AG09309 (cell line): ENCODE measurements at places on chromosomes 6 and 20.

GRCh38 chr20:56504373-56505005 lies 20.1 kb upstream of the FAM209A start:
- DNase-seq = no peak

DNA sequence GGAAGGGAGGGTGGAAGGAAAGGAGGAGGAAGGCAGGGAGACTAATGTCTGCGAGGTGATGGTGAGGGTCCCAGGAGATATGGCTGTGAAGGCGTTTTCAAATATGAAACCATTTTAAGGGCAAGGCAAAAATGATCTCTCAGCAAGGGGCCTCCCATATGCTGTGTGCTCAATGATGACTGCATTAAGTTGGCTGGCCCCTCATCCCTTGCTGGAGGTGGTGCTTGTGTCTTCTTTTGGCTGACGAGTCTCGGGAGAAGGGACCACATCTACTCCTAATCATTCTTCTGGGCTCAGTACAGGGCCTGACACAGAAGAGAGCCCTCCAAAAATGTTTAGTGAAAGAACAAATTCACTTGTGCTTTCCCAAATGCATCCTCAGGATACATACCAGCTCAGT lies 23.0 kb upstream of the MRPS18A start:
- no peak for DNase-seq

DNA sequence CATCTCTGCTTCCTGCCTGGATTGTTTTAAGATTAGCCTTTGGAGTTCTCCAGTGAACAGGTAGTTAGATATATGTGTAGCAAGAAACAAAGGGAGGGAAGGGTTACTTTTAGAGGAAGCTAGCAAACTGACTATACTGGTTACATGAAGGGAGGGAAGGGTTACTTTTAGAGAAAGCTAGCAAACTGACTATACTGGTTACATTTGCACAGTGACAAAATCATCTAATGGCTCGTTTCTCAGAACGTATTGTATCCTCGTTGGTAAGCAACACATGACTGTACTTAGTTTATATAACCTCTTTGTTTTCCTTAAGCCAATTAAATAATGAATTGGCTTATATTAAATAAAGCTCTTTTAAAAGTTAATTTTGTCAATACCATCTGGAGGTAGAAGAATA lies 540.9 kb downstream of the EPM2A start:
- DNase-seq = no peak

- no peak for DNase-seq
Measured at GRCh38 chr6:46002264-46002663, 13.4 kb downstream of the CLIC5 start.

DNA sequence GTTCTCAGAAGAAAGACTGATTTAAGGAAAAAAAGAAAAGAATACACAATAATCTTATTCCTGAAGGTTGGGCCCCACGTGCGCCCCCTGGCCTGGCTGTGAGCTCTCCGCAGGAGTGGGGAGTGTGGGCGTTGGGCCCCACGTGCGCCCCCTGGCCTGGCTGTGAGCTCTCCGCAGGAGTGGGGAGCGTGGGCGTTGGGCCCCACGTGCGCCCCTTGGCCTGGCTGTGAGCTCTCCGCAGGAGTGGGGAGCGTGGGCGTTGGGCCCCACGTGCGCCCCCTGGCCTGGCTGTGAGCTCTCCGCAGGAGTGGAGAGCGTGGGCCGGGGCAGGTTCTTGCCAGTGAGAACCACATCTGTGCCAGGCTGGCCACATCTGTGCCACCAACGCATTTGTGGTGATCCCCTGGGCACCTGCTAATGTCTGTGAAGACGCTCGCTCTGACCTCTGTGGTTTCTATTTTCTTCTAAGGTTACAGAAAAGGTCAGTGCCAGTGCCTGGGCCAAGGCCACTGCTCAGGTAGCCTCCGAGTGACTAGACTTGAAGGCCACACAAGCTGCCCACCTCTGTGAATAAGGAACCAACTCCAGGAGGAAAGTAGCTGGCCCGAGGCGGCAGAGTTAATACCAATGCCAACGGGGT lies 41.0 kb downstream of the WDR27 start:
- DNase-seq = no peak

DNA sequence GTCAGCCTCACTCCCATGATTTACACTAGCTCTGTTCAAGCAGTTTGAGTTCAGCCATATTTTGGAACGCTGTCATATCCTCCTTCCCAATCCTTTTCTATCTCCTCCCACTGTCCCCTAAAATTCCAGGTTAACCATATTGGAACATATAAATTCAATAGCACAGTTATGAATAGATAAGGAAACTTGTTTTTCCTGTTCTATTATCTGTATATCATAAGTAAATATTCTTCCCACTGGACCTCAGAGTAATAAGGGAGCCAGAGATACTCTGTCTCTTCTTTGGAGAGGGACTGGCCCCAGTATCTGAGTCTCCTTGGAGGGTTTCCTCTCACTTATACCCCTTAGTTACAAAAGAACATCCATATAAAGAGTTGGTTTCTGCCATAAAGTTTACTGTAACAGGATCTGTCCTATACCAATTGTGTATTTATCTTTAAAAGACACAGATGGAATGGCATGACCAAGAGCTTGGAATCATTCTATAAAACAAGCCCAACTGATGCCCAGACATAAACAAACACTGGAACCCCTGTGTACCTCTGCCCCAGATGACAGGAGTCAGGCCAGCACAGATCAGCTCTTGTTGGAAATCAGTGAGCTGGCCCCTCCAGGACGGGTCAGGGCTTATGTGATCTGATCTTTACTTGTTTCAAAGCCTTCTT lies 67.1 kb downstream of the EPB41L2 start:
- no peak for DNase-seq

DNA sequence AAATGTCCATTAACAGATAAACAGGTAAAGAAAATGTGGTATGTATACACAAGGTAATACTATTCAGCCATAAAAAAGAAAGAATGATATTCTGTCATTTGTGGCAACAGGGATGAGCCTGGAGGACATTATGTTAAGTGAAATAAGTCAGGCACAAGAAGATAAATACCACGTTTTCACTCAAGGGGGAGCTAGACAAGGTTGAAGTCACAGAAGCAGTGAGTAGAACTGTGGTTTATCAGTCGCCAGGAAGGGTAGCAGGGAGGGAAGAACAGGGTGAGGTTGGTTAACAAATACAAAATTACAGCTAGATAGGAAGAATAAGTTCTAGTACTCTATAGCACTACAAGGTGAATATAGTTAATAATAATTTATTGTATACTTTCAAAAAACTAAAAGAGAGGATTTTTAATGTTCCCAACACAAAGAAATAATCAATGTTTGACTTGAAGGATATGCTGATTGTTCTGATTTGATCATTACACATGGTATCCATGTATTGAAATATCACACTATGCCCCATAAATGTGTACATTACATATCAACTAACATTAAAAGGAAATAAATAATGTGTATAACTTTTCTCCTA lies 21.1 kb downstream of the RTN4IP1 start:
- DNase-seq = peak; percentile 43

DNA sequence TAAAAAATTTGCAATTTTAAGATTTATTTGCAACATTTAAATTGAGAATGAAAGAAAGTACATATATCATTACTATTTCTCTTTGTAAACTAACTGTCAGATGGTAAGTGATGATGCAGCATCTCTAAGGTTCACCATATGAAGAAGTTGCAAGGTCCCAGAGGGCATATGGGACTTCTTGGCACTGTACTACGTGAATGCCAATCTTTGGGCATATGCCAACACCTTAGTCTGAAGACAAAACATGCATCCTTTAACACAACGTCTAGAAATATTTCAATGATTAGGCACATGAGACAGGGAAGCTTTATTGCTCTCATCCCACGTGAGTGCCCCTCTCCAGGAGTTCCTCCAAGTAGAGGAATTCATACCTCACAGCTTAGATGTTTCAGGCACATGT lies 66.8 kb downstream of the CDK19 start:
- DNase-seq = no peak

DNA sequence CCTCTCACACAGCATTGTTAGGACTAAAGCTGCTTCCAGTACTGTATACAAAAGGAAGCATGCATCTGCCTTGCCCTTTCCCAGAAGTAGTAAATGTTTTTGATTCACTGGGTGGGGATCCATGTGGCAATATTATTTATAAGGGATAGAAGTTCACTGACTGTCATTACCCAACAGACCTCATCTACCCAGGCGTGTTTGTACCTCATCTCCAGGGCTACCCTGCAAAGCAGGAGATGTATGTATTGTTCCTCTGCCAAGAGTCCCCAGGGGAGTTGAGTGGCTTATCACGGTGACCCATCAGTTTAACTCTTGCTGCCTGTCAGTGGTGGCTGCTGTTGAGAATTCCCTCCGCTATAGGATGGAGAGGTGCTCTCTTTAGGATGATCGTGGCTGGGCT lies 42.5 kb downstream of the SLC24A3 start:
- no peak for DNase-seq

DNA sequence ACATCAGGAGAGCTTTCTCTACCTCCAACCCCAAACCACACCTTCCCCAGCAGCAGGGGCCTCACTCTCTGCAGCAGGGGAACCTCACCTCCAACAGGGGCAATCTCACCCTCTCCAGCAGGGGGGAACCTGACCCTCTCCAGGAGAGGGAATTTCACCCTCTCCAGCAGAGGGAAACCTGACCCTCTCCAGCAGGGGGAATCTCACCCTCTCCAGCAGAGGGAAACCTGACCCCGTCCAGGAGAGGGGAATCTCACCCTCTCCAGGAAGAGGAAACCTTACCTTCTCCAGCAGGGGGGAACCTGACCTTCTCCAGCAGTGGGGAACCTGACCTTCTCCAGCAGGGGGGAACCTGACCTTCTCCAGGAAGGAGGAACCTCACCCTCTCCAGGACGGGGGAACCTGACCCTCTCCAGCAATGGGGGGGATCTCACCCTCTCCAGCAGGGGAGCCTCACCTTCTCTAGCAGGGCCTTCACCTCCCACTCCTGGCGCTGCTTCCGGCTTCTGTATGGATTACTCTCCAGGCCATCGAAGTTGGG lies 3.1 kb downstream of the B3GALT4 start:
- DNase-seq = no peak

DNA sequence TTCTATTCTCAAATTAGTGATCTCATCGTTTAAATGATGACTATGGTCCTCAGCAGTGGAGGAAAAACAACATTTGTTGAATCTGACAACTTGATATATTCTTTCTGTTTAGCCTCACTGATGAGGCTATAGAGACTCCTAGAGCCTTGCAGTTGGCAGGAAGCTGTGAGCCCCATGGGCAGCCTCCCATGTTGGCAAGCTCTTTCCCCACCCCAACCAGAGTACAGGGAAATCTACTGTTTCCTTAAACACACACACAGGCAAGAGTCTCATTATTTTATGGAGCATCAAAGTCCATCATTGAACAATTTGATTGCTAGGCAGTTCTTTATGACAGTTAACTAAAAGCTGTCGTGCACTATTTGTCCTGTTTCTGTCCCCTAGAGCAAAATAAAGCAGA lies 498.2 kb upstream of the CITED2 start:
- DNase-seq = no peak

- no peak for DNase-seq
Measured at GRCh38 chr6:96943555-96944215, 19.2 kb downstream of the KLHL32 start.

DNA sequence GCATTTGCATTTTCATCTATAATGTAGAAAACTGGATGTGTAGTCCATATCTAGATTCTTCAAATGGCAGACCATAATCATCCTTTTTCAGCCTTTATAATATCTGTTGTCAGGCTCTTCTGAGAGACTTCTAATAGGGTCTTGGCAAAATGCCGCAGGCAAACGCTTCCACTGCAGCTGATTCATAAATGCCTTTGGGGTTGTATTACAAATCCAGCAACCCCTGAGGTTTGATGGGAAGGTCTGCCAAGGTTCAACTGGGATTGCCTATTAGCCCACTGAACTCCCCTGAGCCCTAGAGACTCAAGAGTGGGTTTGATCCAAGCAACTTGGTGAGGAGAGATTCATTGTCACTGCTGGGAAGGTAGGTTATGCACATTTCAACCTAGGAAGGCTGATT lies 365.2 kb upstream of the POU3F2 start:
- no peak for DNase-seq

GRCh38 chr6:21309807-21310221 lies 283.7 kb upstream of the SOX4 start:
- no peak for DNase-seq

GRCh38 chr6:17863901-17864754 lies 123.3 kb downstream of the KIF13A start:
- DNase-seq = no peak

GRCh38 chr6:107697682-107698081 lies 126.4 kb downstream of the SCML4 start:
- DNase-seq = no peak

DNA sequence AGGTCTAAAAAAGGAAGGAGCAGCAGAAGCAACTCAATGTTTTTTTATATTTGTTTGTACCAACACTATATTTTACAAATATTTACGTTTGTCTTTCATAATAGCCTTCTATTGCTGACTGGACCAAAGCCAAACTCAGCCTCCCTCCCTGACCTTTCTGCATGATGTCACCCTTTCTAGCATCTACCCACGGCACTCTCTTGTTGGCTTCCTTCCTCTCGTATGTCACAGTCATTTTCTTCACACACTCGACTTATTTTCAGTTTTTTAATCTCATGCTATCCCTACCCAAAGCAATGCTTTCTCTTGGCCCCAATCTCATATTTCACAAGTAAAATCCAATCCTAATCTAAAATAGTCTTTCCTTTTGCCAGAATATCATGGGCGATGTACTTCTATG lies 16.3 kb upstream of the FAM8A1 start:
- DNase-seq = no peak

GRCh38 chr6:81534934-81535465 lies 217.5 kb downstream of the TENT5A start:
- DNase-seq = no peak

GRCh38 chr6:130602151-130602770 lies 224.9 kb upstream of the SMLR1 start:
- DNase-seq = peak; percentile 96

DNA sequence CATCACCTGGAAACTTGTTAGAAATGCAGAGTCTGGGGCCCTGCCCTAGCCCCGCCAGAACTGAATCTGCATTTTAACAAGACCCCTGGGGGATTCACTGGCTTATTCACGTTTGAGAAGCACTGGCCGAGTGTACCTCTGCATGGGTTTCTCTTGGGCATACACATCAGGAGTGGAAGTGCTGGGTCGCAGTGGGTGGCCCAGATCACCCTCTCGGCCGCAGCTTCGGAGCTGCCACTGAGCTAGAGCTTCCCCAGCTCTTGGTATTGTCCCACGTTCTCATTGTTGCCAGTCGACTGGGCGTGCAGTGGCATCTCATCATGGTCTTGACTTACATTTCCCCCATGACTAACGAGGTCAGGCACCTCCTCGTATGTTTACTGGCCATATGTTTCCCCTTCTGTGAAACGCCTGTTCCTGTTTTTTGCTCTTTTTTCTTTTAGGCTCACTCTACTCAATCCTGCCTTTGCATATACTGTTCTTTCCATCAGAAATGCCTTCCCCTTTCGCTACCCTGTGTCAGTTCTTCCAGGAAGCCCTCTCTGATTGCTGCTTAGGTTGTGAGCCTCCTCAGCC lies 3.0 kb upstream of the DLGAP4 start:
- DNase-seq = no peak

DNA sequence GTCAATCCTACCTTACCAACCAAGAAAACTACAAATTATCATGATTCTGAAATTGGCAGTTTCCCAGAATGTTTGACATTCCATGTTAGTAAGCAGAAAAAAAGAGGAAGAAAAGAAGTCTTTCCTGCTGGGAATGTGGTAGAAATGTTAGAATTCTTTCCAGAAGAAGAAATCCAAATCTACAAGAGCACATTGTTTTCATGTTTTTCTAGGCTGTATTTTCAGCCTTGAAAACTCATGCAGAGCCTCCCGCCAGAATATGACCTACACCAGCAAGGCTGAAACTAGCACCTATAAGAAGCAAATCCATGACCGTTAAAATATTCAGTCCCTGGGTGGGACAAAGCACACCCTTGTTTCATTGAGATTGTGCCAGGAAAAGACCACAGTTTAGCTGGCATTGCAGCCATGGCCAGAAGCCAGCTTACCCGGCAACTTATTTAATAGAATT lies 259.4 kb downstream of the GJA1 start:
- no peak for DNase-seq
